Left renal pelvis (tissue), 4 donors: ENCODE measurements at places on chromosomes 11 and 22. TPM values are rescaled to one million over a fixed set of nuclear protein-coding genes. Genes with fewer than 3 reads are reported as not detected.

DNA sequence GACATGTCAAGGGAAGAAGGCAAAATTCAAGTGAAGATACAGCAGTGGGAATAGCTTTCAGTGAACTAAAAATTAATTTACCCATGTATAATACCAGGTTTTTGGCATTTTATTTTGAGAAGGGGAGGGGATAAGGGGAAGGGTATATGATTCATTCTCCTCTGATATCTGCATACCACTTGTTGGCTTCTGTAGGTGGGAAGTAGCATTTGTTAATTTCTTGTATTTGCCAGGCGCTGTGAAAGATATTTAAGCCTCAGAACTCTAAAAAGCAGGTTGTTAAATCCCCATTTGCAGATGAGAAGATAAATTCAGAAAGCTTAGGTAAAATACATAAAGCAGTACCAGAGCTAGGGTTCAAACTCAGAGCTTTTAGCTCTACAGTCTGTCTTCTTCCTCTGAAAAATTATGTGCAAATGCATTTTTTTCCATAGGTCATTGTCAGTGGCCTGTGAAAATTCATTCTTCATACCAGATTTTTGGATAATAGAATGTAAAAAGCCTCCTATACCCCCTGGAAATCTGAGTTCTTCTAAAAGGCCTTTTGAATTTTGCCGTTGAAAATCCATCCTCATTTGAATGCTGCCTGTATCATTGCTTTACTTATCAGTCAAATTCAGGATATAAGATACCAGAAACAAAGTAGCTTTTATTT, 221.3 kb downstream of the DDX10 start:
- DNase-seq = no peak

DNA sequence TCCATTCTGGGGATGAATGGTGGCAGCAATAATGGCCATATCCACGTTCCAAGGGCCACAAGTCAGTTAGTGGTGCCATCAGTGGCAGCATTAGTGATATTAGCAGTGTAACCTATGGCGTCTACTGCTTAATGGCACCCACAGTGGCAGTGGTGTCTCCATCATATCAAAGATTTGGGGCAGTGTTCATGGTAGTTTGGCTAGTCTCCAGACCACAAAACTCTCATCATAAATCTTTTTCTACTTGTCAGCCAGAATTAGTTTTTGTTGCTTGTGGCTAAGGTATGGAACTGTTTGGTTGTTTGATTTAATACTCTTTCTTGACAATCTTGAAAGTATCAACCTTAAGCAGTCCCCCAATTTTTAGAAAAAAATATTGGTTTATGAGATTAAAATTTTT, 45.1 kb upstream of the DEUP1 start:
- DNase-seq = no peak

DNA sequence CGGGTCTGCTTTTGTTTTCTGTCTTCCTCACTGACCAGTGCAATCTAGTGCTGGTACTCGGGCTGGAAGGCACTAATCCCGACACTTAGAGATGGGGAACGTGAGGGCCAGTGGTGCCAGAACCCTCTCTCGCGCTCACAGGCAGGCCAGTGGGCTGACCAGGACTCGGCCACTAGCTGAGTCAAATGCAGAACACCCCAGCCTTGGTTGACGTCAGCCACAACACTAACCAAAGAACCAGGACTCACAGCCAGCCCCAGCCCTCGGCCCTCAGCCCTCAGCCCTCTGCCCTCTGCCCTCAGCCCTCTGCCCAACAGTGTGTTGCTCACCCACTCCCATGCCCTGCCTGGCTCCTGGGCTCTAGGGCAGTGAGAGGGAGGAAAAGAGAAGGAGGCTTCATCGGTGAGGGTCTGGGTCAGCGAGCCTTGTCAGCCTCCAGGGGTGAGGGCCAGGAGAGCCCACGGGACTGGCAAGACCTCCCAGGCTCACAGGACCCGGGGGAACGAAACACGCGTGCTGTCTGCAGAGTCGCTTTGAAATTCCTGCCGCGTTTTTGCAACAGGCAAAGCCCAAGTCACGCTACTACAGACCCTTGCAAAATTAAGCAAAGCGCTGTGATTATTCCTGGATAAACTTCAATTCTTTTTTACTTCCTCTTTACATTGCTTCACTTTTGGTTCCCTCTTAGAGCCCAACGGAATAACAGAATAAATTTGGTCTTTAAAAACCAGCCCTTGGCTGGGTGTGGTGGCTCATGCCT, 27.5 kb downstream of the KIAA0930 start:
- DNase-seq = no peak

GRCh38 chr11:83070044-83070701, 1.5 kb downstream of the RAB30 start:
- no peak for DNase-seq

Gene OR52E8
- not detected for polyA plus RNA-seq

- DNase-seq = no peak
Observed at GRCh38 chr11:71395774-71396173, 52.4 kb downstream of the DHCR7 start.

DNA sequence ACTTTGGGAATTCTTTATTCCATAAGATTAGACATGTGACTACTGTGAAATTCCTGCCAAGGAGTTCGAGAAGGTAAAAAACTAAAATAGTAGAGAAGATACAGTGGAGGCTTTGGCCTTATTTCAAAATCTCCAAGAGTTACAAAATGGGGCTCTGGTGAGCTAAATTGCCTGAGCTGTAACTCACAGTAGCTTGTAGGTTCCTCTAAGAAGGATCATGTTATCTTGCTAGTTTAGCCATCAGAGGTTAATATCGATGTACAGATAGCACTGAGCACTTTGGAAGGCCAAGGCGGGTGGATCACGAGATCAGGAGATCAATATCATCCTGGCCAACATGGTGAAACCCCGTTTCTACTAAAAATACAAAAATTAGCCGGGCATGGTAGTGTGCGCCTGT, 81.1 kb downstream of the USP35 start:
- DNase-seq = no peak

Gene OR5A1
- polyA plus RNA-seq = not detected

DNA sequence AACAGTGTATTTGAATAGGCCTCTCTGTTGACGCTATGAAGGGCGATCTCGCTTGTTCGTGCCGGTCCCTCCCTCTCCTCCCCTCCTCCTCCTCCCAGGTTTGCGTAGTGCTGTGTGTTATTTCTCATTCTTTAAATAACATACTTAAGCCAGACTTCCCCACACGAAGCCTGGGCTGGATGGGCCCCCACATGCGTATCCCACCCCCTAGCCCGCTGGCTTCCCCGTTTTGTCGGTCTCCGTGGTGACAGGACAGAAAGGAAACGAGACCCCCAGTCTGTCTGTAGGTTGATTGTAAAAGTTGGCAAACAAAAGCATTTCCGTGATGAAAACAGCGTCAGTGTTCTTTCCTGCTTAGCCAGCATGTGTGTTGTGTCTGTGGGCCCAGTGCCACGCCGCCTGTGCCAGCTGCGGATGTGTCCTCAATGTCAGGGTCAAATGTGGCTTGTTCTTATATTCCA, 27.3 kb downstream of the FAM118A start:
- DNase-seq = no peak

Gene TMEM218
- polyA plus RNA-seq = 49.0 TPM

Gene OR52B2
- polyA plus RNA-seq = not detected

- DNase-seq = no peak
Observed at GRCh38 chr11:44766972-44767278, 40.2 kb downstream of the TSPAN18 start.

GRCh38 chr11:64844330-64845128, at the start of gene CDC42BPG:
CDC42BPG (minus strand) TSS chr11:64844653; CDS start chr11:64844569, 84 bp downstream.
- peak; percentile 40 for DNase-seq

DNA sequence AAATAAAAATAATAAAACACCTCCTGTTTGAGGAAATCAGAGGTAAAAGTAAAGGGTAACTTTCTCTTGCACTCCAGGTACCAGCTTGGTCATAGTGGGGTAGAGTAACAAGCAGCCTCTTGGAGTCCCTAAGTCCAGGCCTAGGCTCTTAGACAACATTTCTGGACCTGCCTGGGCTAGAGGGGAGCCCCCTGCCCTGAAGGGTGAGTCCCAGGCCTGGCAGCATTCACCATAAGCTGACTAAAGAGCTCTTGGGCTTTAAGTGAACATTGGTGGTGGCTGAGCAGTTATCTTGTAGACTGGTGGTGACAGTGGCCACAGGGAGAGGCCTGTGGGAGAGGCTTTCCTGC, 18.6 kb upstream of the OR56A3 start:
- DNase-seq = no peak

GRCh38 chr11:44780940-44781631, 54.3 kb downstream of the TSPAN18 start:
- no peak for DNase-seq

- no peak for DNase-seq
Observed at GRCh38 chr11:114239753-114240161, 56.4 kb upstream of the NNMT start.

GRCh38 chr11:106540001-106540400, 462.5 kb downstream of the AASDHPPT start:
- no peak for DNase-seq

- no peak for DNase-seq
Observed at GRCh38 chr11:94638301-94638901, 71.2 kb downstream of the PIWIL4 start.

GRCh38 chr22:20904008-20904979, 12.9 kb upstream of the CRKL start:
- no peak for DNase-seq

- DNase-seq = no peak
Observed at GRCh38 chr11:107827041-107827440, 31.5 kb downstream of the SLC35F2 start.

Gene EFCAB6
- 5.7 TPM for polyA plus RNA-seq

GRCh38 chr11:128523641-128524040, 63.7 kb downstream of the ETS1 start:
- no peak for DNase-seq

Gene CASP5
- not detected for polyA plus RNA-seq

GRCh38 chr11:68480852-68481510, 20.4 kb downstream of the PPP6R3 start:
- DNase-seq = no peak

Gene YPEL1
- polyA plus RNA-seq = 16.6 TPM

- no peak for DNase-seq
Observed at GRCh38 chr11:2092956-2093412, 46.2 kb downstream of the IGF2 start.

DNA sequence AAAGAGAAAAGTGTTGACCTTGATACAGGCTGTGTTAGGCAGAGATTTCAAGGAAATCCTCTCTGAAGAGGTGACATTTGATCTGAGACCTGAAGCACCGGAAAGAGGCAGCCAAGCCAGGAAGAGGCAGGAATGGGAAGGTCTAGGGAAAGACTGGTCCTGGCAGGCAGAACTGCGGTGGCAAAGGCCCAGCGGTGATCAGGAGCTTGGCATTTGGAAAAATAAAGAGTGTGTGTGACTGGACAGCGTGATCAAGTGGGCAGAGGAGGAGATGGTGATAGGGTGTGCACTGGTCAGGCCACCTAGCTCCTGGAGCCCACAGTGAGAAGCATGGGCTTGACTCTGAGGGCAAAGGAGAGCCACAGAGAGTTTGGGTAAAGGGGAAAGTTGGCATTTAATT, 27.2 kb upstream of the GAB4 start:
- DNase-seq = no peak

GRCh38 chr11:10581481-10582019, 13.1 kb upstream of the LYVE1 start:
- no peak for DNase-seq

Gene GUCY1A2
- 3.1 TPM for polyA plus RNA-seq

Gene FREY1
- polyA plus RNA-seq = 0.73 TPM

DNA sequence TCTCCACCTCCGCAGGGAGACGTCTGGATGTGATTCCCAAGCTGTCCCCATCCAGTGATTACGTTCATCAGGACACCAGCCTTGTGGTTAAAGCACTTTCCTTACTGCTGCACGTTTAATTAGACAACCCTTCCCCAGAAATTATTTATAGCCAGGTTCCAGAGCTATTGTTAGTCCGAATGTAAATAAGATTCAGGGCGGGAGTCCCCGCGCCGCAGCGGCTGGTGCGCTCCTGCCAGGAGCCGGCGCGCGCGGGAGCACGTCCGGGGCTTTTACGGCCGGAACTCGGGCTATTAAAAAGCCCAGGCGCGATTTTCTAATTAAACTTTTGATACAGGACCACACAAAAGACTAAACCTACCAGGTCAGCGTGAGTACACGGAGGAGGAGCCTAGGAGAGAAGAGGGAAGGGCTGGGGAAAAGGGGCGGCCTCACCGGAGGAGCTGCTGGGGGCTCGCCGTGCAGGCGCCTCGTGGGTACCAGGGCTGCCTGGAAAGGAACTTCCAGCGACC, 538.3 kb downstream of the OPCML start:
- no peak for DNase-seq

- peak; percentile 94 for DNase-seq
Observed at GRCh38 chr11:65498977-65499712, at the start of gene MALAT1. MALAT1 (plus strand) TSS chr11:65499045.

Gene PHOX2A
- 0.42 TPM for polyA plus RNA-seq

Gene KCNC1
- polyA plus RNA-seq = 1.6 TPM

Gene TBX10
- polyA plus RNA-seq = not detected

- no peak for DNase-seq
Observed at GRCh38 chr22:49764127-49764581, 63.5 kb downstream of the BRD1 start.

DNA sequence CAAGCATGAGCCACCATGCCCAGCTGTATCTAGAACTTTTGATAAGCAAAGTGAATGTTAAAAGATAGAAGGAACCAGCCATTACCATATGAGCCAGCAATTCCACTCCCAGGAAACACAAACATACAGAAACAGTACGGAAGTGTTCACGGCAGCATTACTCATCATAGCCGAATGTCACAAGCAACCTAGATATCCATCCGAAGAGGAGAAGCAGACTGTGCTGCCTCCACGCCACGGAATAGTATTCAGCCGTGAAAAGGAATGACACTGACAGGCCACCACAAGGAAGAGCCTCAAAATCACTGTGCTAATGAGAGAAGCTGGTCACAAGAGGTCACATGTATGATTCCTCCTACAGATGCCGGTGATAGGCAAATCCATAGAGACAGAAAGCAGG, 17.6 kb upstream of the MGAT3 start:
- no peak for DNase-seq

Gene APOBEC3H
- 0.20 TPM for polyA plus RNA-seq

DNA sequence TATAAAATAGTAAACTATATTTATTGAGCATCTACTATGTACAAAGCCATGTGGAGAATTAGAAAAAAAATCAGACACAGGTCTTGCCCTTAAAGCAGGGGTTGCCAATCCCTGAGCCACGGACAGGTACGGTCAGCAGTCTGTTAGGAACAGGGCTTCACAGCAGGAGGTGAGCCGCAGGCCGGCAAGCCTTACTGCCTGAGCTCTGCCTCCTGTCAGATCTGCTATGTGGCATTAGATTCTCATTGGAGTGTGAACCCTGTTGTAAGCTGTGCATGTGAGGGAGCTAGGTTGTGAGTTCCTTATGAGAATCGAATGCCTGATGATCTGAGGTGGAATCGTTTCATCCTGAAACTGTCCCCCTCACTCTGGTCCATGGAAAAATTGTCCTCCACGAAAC, 2.1 kb upstream of the RAG2 start:
- DNase-seq = no peak

Gene TRIM66
- polyA plus RNA-seq = 9.9 TPM

GRCh38 chr22:22023581-22024137, 41.1 kb upstream of the TOP3B start:
- DNase-seq = no peak

Gene MAJIN
- polyA plus RNA-seq = 1.3 TPM

Gene CNIH2
- polyA plus RNA-seq = 3.6 TPM

Gene FAM180B
- 4.0 TPM for polyA plus RNA-seq

GRCh38 chr11:60159868-60160267, 23.0 kb downstream of the MS4A6A start:
- no peak for DNase-seq
